ENCODE measurements at places on chromosomes 5 and 9.

GRCh38 chr5:67178966-67179365, 17.6 kb downstream of the CD180 start:
- no peak for DNase-seq

- no peak for DNase-seq
These were observed 84.0 kb upstream of the SLC25A48 start for GRCh38 chr5:135750506-135750905.

DNA sequence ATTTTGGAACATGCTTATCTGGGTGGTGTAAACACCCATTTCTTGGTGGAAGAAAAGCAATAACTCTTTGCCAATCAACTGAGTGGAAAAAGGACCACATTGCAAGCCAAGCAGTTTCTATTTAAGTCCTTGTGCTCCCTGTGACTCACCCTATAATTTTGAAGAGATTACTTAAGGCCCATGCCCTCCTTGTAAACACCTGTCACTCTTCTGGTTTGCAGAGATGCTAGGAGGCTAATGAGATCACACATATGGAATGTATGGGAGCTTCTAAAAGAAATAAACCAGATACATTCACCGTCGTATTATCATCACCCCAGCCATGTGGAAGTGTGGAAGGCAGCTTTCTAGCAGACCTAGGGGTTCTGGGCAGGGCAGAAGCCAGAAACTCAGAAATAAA, 337.1 kb downstream of the GADD45G start:
- peak; percentile 13 for DNase-seq

- DNase-seq = no peak
These were observed 726 bp upstream of the ADGRV1 start for GRCh38 chr5:90557871-90558270.

- no peak for DNase-seq
These were observed 813 bp downstream of the GNAQ start for GRCh38 chr9:78030553-78031443.

Data from right atrium auricular region (tissue), 2 donors.